ENCODE measurements at places on chromosomes 5 and 9. TPM values are rescaled to one million over a fixed set of nuclear protein-coding genes. Genes with fewer than 3 reads are reported as not detected.

The SPAG8 gene
- 6.3 TPM for total RNA-seq

The RMI1 gene
- 5.3 TPM for total RNA-seq

The FAM240B gene
- total RNA-seq = not detected

The AGXT2 gene
- total RNA-seq = not detected

The NPR3 gene
- 16.0 TPM for total RNA-seq

The RANBP17 gene
- total RNA-seq = 14.8 TPM

The OBP2B gene
- total RNA-seq = not detected

The SARDH gene
- 6.0 TPM for total RNA-seq

The LRRC19 gene
- not detected for total RNA-seq

The C9orf152 gene
- not detected for total RNA-seq

The FOXD4L6 gene
- not detected for total RNA-seq

The VAV2 gene
- 20.5 TPM for total RNA-seq

The CARTPT gene
- total RNA-seq = not detected

The ERMP1 gene
- total RNA-seq = 18.3 TPM

The EGR1 gene
- 137 TPM for total RNA-seq

The IARS1 gene
- total RNA-seq = 69.5 TPM

The PLAC8L1 gene
- not detected for total RNA-seq

The SLC6A18 gene
- not detected for total RNA-seq

The TMEM203 gene
- total RNA-seq = 25.6 TPM

The SOHLH1 gene
- total RNA-seq = not detected

The PCDHB16 gene
- 9.5 TPM for total RNA-seq
